ENCODE measurements at places on chromosomes 12 and 14.
A peak's percentile ranks its signal among the peaks of the same experiment; 100 is the strongest.

DNA sequence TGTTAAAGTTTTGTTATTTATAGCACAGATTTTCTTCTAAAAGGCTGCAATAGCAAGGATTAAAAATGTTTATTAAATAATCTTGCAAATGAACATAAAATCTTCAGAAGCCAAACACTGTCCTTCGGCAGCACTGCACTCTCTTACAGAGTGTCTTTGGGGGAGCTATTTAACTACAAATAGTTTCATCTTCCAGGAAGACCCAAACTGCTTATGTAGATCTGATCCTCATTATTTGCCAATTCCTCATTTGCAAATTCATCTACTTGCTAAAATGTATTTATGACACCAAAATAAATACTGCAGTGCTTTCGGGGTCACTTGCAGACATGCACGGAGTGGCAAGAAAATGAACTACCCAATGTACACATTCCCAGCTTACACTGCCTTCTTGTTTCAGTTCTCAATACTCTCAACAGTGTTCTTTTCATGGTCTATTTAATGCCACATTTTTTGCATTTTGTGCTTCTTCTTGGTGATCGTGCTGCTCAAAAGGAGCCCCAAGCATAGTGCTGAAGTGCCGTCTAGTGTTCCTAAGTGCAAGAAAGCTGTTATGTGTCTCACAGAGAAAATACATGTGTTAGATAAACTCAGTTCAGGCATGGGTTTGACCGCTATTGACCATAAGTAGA, 128.1 kb downstream of the PRKD1 start:
- no peak for DNase-seq

- DNase-seq = no peak
These were observed 3.7 kb downstream of the RNF10 start for GRCh38 chr12:120537856-120538220.

DNA sequence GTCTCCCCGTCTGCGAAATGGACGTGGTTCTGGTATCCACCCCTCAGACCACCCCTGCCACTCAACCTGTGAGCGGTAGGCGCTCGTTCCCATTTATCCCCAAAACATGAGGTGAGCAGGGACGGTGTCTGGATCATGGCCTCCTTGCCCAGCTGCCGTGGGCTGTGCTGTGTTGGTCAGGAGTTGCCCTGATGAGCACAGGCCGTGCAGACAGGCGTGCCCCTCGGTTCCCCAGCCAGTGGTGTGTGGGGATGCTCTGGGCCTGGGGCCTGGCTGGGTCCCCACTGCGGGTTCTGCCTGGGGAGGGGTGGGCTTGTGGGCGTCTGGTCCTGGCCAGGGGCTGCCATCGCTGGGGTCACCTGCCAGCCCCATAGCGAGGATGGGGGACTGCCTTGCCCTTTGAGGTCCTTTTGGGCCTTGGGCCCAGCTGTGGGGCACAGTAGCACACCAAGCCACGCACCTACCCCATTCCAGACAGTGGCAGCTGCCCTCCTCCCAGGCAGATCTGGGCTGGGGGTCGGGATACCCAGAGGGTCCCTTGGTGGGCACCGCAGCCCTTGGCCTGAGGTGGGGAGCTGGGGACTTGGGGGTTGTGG, 11.3 kb upstream of the PUS1 start:
- no peak for DNase-seq

- DNase-seq = no peak
These were observed 1017.4 kb downstream of the DIO2 start for GRCh38 chr14:79193689-79194477.

GRCh38 chr14:77883847-77884238, 83.9 kb downstream of the ADCK1 start:
- no peak for DNase-seq

DNA sequence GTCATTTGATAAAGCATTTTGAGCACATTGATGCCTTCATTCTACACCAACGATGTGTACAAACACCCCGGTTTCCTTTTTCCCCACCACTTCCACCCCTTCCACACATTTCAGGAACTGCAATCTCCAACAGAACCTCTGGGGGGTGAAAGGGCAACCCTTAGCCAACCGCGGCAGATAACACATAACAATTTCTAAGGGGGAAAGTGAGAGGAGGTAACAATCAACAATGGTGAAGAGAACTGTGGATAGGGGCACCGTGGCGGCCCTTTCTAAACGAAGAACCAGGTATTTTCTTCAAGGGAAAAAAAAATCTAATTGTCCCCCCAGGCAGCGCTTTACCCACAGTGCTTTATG, 1.1 kb downstream of the KITLG start:
- no peak for DNase-seq

GRCh38 chr12:109997393-109997792, 1.2 kb upstream of the GIT2 start:
- DNase-seq = no peak

DNA sequence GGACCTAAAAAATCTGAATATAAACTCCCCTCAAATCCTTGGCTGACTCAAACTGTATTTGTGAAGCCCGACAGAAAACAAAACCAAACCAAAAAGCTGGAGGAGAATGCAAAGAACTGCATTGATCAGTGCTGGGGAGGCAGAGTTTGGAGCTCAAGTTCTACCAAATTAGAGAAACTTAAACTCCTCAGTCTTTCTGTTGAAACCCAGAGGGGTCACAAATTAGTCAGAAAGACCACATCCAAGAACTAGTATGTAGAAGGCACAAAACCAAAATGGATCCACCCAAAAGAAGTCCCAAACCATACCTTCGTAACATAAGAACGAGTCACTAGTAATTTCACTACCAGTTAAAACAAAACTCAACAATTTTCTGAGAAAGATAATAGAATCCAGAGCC, 15.3 kb upstream of the PRKAB1 start:
- DNase-seq = no peak

GRCh38 chr14:81122326-81122725, 98.4 kb downstream of the GTF2A1 start:
- no peak for DNase-seq

- DNase-seq = no peak
These were observed 60.2 kb downstream of the MDM2 start for GRCh38 chr12:68868043-68868790.

DNA sequence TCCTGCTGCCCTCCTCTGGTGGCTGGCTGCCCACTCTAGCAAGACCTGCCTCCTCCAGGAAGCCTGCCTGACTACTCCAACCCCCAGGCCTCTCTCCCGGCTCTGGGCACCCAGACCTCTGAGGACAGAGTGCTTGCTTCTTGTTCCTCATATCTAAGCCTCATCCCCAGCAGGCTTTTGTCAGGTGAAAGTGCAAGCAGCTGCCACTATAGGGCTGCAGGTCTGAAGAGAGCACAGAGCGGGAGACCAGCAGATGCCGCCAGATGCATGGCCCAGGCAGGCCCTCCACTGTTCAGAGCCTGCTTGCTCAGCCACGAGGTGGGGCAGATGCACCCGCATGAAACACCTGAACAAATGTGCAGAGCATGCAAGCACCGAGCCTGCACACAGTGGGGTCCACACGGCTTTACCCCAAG, 73.0 kb downstream of the SERPINA3 start:
- no peak for DNase-seq

DNA sequence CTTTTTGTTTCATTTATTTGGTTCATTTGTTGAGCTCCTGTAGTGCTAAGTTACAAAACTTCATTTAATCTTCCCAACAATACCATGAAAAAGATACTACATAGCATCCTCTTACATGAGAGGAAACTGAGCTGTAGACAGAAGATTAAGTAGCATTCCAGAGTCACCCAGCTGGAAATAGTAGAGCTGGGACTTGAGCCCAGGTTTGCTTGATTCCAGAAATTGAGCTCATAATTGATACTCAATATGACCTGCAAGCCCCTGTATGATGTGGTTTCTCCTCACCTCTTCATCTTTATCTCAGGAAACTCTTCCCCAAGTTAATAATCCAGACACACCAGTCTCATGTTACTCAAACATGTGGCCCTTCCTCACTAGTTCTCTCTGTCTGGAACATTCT, 87.0 kb upstream of the DAAM1 start:
- peak; percentile 39 for DNase-seq

GRCh38 chr12:124347805-124348658, 53.1 kb downstream of the RFLNA start:
- no peak for DNase-seq

DNA sequence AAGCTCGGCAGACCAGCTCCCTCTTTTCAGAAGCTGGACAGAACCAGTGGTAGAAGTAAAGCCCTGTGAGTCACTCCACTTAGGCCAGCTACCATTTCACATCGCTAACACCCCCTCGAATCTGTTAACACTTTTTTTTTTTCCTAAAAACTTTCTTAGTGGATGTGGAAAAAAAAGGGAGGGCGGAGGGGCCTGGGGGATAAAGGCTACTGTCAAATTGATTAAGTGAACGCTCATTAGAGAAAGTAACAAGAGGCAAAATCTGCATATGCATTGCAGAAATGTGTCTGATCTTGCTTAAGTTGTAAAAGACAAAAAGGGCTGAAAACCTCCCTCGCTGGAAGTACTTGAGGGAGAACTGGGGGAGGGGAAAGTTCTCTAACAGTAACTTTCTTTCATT, 86.6 kb upstream of the OTX2 start:
- no peak for DNase-seq

- no peak for DNase-seq
These were observed 7.9 kb upstream of the CMKLR1 start for GRCh38 chr12:108346727-108347710.

DNA sequence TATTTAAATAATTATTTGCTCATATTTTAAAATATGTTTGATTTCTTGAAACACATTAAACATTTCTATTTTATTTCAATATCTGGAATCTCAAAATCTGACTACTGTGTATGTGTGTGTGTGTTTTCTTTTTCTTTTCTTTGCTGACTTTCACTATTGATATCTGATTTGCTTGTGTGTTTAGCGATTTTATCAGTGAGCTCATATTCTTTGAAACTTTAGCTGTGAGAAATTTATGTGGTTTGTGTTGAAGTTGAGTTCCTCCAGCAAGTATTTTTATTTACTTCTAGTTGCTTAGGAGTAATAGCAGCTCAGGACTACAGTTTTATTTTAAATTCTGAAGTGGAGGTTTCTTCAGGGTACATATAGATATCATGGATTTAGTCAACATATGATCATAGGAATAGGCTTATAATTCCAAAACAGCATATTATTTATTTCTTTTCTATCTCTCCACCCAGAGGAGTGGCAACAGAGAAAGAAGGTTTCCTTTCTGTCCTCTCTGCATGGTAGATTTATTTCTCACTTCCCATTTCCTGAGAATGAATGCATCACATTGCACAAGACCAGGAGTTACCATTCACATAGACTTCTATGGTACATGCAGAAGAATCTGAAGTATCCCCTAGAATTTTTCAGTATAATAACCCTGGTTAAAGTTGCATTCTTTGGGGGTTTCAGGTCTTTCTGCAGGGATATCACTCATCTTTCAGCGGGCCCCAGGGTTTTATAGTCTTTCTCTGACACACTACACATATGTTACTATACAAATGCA, 60.5 kb downstream of the PTPRQ start:
- DNase-seq = no peak

GRCh38 chr14:81172881-81173280, 47.9 kb downstream of the GTF2A1 start:
- DNase-seq = no peak

GRCh38 chr12:54975272-54975671, 9.3 kb downstream of the TESPA1 start:
- DNase-seq = no peak

DNA sequence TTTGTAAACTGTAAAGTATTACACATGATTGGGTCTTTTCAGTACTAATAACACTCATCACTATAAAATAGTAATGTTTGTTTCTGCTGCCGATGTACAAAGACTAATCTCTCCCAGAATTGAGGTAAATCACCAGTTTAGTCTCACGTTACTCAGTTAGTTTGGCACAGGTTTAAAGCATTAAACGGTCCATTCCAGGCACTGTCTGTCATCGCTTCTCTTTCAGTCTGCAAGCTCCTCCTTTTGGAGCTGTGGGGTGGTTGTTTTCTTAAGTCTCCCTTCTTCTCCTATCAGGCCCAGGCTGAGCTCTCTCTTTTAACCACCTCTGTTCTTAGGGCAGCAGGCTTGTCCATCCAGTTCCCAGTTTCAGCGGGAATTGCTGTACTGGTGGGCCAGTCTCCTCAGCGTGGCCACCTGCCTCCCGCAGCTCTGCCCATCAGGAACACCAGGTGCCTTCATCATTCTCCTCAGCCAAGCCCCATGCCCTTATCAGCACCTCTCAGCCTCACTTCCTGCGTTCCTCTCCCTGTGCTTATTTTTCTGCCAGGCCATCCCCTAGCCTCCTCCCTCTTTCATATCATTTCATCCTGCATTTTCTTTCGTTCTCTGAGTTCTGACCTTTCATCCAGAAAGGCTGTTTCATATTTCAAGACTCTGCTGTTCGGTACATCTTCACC, 149.0 kb downstream of the TGFB3 start:
- peak; percentile 88 for DNase-seq

- DNase-seq = peak; percentile 15
These were observed 23.5 kb downstream of the FGF23 start for GRCh38 chr12:4356041-4356327.

- DNase-seq = no peak
These were observed 510 bp downstream of the ARID2 start for GRCh38 chr12:45730084-45730347.

- DNase-seq = no peak
These were observed 2.1 kb downstream of the LDHB start for GRCh38 chr12:21655591-21655990.

Data from astrocyte of the spinal cord (primary cell).